ENCODE measurements at places on chromosomes 5 and 9.
A peak's percentile ranks its signal among the peaks of the same experiment; 100 is the strongest.

GRCh38 chr9:92141144-92142129, 26.2 kb upstream of the SPTLC1 start:
- no peak for DNase-seq

GRCh38 chr5:82855893-82856550, 221.2 kb downstream of the TMEM167A start:
- no peak for DNase-seq

- DNase-seq: no peak
These were observed 94.3 kb upstream of the NIPAL4 start for GRCh38 chr5:157365732-157366131.

DNA sequence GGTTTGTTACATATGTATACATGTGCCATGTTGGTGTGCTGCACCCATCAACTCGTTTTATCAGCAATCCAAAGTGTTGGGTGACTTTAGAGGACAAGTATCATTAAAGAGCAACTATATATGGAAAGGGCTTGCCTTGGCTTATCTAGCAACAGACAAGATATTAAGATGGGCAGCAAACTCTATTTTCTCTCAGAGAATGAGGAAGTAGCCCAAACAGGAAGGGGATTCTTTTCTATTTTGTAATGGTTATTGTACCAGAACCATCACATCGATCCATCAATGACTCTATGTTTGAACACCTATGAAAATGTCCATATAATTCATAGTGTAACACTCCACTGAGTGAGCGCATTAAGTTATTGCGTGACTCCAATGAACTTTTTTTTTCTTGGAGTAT, 260.1 kb upstream of the SLC24A2 start:
- no peak for DNase-seq

DNA sequence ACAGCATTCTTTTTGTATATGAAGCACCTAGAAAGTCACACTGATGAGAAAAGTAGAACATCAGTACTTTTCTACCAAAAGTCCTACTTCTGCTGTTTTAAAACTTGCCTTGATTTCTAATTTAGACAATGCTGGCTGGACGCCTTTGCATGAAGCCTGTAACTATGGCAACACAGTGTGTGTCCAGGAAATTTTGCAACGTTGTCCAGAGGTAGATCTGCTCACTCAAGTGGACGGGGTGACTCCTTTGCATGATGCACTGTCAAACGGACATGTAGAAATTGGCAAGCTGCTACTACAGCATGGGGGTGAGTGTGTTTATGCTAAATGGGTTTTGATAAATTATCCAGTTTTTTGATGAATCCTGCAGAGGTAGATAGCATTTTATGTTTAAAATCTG, 73.5 kb downstream of the SLF1 start:
- DNase-seq: no peak

- DNase-seq: no peak
These were observed 165.6 kb upstream of the FSTL4 start for GRCh38 chr5:133777951-133778350.

DNA sequence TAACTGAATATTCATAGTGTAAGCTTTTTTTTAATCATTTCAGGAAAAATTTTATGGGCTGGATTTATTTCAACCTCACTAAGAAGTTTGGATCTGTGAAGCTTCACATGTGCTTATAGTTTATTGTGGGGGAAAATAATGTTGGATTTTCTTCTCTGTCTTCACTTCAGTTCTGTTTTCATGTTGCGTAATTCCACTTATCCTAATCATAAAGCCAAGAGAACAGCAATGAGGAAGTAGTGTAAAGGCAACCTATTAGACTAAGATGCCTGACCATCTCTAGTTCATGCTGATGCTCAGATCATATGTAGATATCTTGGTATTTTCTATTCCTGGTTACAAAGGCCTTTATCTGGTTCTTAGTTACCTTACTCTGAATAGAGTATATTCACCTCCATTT, 50.0 kb downstream of the CD180 start:
- no peak for DNase-seq

DNA sequence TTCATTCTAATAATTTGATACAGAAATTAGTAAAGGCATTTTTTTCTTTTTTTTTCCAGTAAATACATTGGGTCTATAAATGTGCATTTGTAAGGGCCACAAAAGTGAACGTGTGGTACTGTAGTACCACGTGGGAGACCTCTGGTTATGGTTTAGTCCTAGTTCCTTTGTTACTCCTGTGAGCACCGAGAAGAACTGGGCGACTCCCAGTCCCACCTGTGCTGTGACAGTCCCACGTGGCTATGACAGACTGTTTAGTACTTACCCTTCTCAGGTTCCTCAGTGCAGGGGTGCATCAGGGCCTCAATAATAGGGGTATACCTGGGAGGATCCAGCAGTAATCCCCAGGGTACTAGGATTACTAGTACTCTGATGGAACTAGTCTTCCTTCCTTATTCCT, 49.3 kb downstream of the LRRC70 start:
- DNase-seq: no peak

- DNase-seq: no peak
These were observed 5.0 kb downstream of the SNAPC4 start for GRCh38 chr9:136395020-136395340.

DNA sequence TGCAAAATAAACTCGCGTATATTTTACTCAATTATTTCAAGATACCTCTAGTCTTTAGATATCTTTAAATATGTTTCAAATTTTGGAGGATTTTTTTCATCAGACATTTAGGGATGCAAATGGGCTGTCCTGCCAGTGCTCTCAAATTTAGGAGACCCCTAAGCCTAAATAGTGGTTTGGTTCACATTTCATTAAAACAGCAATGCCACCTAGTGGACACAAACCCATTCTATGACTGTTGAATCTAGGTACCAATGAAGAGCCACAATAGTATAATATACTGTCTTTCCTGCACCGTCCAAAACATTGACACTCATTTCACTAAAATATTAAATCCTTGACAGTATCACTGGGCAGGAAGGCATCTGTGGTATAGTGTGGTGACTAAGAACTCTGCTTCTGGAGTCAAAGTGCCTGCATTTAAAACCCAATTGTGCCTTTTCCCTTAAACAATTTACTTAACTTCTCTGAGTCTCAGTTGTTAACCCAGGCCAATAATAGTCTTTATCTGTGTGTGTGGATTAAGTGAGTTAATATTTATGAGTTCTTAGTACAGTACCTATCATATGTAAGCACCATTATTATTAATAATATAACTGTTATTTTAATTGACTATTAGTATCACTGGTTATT, 148.0 kb downstream of the RORB start:
- no peak for DNase-seq

GRCh38 chr5:137199201-137199600, 299.9 kb downstream of the SPOCK1 start:
- DNase-seq: no peak

DNA sequence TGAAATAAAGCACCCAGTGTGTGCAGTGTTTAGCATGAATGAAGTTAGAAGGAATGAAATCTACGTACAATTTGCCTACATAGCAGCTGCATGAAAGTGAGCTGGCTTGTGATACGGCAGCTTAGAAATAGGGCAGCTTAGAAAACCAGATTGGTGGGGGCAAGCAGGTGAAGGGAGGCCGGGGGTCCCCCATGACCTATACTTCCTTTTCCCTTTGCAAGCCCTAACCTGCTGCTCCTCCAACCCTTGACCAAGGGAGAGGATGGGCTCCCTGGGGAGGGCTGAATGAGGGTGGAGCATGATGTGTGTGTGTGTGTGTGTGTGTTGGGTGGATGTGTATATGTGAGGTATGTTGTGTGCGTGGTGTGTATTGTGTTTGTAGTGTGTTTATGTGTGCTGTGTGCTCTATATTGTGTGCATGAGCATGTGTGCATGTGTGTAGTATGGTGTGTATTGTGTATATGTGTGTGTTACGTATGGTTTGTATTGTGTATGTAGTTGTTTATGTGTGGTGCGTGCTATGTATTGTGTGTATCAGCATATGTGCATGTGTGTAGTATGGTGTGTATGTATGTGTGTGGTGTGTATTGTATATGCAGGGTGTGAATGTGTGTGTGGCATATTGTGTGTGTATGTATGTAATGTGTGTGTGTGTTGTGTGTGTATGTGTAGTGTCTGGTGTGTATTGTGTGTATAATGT, 72.1 kb downstream of the TENT4A start:
- no peak for DNase-seq

DNA sequence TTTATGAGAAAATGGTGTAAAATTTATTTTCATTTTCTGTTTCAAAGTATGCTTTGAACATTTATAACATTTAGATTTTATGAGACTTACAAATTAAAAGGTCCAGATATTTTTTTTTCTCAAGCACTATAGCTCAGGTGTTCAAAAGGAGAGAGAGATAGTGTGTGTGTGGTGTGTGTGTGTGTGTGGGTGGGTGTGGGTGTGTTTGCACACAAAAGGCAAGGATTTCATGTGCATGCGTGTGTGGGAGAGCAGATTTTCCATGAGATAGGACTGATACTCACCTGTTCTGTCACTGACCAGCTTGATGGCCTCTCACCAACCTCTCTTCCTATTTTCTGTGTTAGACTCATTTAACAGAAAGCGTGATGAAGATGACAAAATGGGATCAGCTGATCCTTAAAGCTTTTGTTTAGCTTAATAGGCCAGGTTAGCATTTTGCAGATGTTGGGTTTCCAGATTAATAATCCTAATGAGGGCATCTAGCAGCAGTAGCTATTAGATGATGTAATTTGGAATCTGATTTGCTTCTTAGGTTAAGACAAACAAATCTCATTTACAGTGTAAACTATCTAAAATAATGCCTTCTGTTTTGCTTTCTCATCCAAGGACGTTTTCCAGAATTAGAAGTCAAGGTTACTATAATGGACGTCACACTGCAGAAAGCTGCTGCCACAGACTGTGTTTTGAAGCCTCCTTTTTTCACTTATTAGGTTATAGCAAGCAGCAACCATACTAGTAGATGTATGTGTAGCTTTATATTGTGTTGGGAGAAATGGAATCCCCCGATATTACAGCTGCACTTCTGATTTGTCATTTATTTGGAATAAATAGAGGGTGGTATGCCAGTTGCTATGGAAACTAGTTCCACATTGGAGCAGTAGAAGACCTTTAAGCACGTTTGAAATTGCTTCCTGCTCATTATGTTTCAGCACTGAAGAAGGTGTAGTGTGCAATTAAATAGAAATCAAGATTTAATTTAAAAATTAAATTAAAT, 355.6 kb downstream of the TAF11L14 start:
- no peak for DNase-seq

DNA sequence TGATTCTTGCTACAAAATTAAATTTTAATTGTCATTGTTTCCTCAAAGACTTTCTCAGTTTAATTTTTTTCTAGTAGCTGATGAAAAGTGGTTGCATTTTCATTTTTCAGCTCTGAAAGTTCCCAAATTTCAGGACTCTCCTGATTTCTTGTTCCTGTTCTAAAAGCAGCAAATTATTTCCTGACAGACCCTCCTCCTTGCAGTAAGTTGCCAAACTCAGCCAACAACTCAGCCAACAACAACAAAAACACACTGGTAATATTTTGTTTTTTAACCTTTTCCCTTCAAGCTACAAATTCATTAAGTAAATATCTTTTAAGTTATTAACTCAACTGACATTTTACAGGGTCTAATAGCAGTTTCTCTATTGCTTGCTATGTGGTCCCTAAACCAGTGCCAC, 487.8 kb upstream of the NUDT12 start:
- no peak for DNase-seq

DNA sequence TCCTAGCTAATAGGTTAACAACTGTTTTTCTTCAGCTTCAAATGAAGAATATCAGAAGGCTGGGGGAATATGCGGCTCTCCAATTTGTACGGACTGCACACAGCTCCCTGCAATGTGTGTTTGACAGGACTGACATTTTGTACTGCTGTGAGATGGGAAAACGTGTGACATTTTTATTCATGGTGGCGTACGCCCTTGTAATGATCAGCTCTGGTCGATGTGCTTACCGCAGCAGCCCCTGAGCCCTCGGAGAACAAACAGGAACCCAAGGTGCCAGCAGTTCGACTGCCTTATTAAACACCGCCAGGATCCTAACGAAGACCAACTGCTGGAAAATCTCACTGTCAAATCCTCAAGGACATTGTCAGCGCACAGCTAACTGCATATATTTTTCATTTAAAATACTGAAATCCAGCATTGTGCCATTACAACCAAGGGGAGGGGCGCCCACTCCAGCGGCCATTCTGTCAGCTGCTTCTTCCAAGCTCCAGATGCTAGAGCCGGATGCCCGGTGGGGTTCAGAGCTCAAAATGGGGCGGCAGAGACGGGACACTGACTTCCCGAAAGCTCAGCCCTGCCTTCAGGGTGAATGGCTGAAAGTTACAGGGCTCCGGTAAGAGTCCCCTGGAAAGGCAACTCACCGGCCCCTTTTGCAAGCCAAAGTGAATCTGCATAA, 66.8 kb downstream of the CRB2 start:
- no peak for DNase-seq

DNA sequence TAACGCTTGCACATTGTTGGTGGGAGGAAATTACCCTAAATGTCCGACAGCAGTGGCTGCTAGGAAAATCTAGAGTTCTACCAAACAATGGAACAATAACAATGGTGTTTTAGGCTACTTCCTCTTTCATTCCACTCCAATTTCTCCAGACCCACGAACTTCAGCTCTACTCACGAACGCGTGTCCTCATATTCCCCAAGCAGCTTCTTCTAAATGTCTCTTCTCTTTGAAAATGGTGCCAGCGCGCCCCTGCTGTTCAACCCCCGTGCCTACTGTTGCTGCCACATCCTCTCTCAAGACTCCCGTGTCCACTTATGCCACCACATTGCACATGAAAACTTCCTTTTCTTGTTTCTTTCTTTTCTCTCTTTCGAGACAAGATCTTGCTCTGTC, 25.6 kb downstream of the OR2V2 start:
- DNase-seq: no peak

- DNase-seq: no peak
These were observed 68.7 kb upstream of the CTSL start for GRCh38 chr9:87657190-87657589.

- DNase-seq: no peak
These were observed 124.4 kb downstream of the RFX3 start for GRCh38 chr9:3401221-3401954.

DNA sequence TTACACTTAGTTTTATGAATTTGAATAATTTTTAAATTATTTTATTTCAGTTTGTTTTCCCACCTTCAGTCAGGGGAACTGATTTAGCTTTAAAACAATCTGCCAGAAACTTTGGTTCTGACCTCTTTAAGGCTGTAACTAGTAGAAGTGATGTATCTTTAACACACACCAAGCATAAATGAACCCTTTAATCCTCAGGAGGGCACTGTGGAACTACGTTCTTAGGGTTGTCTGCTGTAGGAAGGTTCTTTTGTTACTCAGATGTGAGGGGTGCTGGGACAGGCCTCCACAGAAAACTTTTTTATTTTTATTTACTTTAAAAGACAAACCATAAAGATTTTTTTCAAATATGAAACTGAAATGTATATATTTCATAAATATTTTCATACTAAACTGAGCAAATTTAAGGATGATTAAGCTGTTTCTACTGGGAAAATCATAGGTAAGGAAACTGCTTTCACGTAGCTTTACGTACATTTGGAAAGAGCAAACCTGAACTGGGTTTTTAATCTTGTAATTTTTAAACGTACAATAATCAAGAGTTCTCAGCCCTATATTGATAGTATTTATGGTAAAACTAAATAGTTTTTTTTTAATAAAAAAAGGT, 5.3 kb downstream of the KLF4 start:
- peak; percentile 59 for DNase-seq

- DNase-seq: peak; percentile 72
These were observed 32.1 kb upstream of the IL6ST start for GRCh38 chr5:56026863-56027300.

GRCh38 chr5:76473009-76473336, 69.9 kb downstream of the IQGAP2 start:
- DNase-seq: no peak
